ENCODE measurements at places on chromosomes 2 and 18.

- DNase-seq, result no peak
- H3K36me3 ChIP-seq, result no peaks in the 10 kb centered on the region
- H3K4me1 ChIP-seq, result peaks cover 3% of the 10 kb centered on the region
- no peak overlapping the region for H3K27ac ChIP-seq
- no peaks in the 10 kb centered on the region for H3K27me3 ChIP-seq
These were observed 219.3 kb downstream of the PIEZO2 start for GRCh38 chr18:10930076-10930475.

GRCh38 chr2:178163395-178163794 is 30.9 kb upstream of the OSBPL6 start:
- H3K27me3 ChIP-seq, result no peaks in the 10 kb centered on the region
- no peak for DNase-seq
- H3K4me1 ChIP-seq, result no peaks in the 10 kb centered on the region
- no peak overlapping the region for H3K27ac ChIP-seq
- no peaks in the 10 kb centered on the region for H3K36me3 ChIP-seq

DNA sequence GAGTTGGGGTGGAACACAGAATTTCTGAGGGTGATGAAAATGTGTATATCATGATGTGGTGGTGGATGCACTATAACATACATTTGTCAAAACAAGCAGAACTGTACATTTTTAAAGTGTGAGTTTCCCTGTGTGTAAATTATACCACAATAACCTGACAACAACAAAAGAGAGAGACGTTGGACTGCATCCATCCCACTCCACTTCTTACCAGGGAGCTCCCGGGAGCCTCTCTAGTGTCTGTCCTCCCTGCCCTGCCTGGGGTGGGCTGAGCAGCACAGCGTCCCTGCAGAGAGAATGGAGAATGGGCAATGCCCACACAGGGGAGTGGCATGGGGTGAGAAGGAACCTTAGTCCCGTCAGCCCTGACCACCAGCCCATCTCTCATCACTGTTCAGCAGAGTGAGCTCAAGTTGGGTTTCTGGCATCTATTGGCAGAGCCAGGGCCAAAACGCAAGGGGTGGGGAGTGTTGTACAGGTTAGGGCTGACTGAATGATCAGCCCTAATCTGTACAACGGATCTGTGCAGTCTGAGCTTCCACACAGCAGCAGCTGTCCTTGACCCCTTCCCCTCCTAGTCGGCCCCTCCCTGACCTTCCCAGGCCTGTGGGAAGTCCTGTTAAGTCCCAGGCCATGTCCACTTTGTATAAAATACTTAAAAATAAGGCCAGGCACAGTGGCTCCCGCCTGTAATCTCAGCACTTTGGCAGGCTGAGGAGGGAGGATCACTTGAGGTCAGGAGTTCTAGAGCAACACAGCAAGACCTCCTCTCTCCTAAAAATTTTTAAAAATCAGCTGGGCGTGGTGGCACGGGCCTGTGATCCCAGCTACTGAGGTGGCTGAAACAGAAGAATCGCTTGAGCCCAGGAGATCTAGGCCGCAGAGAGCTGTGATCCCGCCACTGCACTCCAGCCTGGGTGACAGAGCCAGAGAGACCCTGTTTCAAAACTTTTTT is 3.3 kb upstream of the PROC start:
- DNase-seq, result no peak
- H3K36me3 ChIP-seq, result no peaks in the 10 kb centered on the region
- peaks cover 71% of the 10 kb centered on the region for H3K4me1 ChIP-seq
- H3K4me3 ChIP-seq, result no peak overlapping the region

DNA sequence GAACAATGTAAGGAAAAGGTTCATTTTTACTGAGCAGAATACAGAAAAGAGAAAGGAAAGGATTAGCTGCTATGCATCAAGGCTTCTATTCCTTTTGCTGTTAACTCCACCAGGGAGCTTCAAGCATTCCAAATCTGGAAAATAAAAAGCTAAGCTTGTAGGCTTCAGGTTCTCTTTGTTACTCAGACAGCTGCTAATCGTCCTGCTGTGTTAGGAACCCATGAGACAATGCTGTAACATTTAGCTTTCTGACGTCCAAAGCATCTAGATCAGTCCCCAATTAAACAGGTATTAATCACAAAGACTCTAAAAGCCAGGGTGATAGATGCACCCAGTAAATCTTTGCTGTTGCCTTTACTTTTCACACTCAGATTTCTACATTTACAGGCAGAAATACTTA is 103.8 kb downstream of the EPHA4 start:
- H3K27me3 ChIP-seq, result no peaks in the 10 kb centered on the region
- H3K36me3 ChIP-seq, result no peaks in the 10 kb centered on the region
- no peak overlapping the region for H3K27ac ChIP-seq
- no peak overlapping the region for H3K4me3 ChIP-seq
- H3K4me1 ChIP-seq, result peaks cover 46% of the 10 kb centered on the region
- no peak for DNase-seq

DNA sequence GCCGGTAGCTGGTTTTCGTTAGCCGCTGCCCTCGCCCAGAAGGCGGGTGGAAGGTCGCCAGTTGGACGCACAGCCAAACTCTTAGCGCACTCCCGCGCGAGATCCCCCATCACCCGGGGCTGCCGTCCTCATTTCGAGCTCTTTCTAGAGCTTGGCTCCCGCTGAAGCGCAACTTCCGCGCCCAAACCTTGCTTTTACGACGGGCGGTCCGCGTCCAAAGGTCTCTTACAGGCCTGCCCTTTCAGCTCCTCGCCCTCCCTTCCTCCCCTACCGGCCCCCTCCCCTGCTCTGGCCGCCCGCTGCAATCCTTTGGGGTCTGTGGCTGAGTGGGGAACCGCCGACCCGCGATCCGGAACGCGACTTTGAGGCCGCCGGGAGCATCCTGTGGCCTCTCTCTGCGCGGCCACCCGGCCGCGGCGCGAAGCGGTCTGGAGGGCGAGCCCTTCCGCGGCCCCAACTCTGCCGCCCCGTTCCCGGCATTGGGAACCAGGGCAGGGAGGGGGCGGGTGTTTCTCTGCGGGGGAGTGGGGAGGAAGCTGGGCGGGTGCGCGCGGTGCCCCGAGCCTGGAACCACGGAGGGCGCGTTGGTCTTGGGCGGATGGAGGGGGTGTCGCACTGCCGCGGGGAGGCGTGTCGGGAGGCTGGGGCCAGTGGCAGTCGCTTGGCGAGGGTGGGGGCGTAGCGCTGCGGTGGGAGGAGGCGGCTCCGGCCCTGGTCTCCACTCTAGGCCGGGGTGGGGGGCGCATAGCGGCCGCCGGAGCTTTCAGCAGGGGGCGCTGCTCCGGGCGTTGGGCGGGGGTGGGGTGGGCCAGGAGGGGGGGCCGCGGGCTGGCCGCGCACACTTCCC is at the start of gene GDF7:
TSS of gene GDF7 (plus strand) at position 841 of the 847 bp plus-strand sequence. CDS start 96 bp downstream, outside the sequence.
- peak within 1 kb of the TSS; percentile 99 for H3K27ac ChIP-seq
- H3K27me3 ChIP-seq, result no peaks in the 10 kb centered on the region
- peaks cover 3% of the 10 kb centered on the region for H3K4me1 ChIP-seq
- no peak for DNase-seq
- H3K36me3 ChIP-seq, result peaks cover 10% of the 10 kb centered on the region
- H3K4me3 ChIP-seq, result peak within 1 kb of the TSS; percentile 88

DNA sequence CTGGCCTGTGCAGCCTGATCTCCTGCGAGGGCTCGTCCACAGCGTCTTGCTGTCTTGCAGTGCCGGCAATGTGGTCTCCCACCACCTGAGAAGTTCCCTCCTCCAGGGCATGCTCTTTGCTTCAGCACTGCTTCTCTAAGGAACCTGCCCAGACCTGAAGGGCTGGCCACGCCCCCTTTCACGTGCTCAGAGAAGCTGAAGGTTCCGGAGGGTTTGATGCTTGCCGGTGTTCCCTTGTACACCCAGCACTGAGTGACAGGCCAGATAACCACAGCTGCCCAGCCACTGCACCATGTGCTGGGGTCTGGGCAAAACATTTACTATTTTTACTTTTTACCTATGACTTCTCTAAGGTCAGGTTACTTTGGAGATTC is 1.7 kb upstream of the POLR2D start:
- no peaks in the 10 kb centered on the region for H3K27me3 ChIP-seq
- H3K36me3 ChIP-seq, result peaks cover 12% of the 10 kb centered on the region
- H3K27ac ChIP-seq, result no peak overlapping the region
- no peak overlapping the region for H3K4me3 ChIP-seq
- DNase-seq, result no peak
- H3K4me1 ChIP-seq, result peaks cover 16% of the 10 kb centered on the region

DNA sequence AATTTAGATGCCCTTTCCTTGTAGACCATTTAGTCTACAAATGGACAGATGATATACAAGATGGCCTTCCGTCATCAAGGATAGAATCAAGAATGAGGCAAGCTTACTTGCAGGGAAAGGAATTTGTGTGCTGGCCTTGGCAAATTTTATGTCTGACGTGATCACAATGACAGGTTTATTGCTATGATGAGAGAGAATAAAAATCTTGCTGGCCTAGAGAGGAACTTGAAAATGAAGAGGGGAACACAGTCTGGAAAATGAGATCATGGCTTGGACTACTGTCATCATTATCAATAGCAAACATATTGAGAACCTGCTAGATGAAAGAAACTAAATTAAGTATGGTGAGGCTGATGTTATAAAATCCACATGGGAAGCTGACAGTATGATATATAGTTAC is 66.0 kb downstream of the CSRNP3 start:
- H3K27ac ChIP-seq, result no peak overlapping the region
- H3K4me3 ChIP-seq, result no peak overlapping the region
- no peak for DNase-seq
- H3K27me3 ChIP-seq, result no peaks in the 10 kb centered on the region

DNA sequence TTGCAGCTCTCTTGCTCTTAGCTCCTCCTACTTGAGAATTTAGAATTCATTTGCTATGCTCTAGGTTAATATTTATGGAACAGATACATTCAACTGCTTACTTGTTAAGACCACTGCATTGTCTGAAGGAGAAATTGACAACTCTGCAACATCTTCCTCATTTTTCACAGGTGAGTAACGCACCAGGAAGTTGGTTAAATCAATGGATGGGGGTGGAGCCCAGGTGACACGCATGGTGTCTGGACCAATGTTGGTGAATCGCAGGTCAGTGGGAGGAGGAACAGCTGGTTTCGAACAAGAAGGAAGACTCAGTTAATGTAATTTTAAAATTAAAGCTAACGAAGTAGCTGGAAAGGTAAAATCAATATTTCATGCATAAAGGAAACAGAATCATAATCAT is 44.3 kb downstream of the FN1 start:
- H3K36me3 ChIP-seq, result peaks cover 86% of the 10 kb centered on the region
- no peaks in the 10 kb centered on the region for H3K4me1 ChIP-seq
- DNase-seq, result no peak
- no peaks in the 10 kb centered on the region for H3K27me3 ChIP-seq

- no peaks in the 10 kb centered on the region for H3K27me3 ChIP-seq
- H3K4me1 ChIP-seq, result no peaks in the 10 kb centered on the region
- no peak for DNase-seq
- no peak overlapping the region for H3K4me3 ChIP-seq
- H3K27ac ChIP-seq, result no peak overlapping the region
These were observed 74.1 kb upstream of the KLHL14 start for GRCh38 chr18:32846896-32847295.

DNA sequence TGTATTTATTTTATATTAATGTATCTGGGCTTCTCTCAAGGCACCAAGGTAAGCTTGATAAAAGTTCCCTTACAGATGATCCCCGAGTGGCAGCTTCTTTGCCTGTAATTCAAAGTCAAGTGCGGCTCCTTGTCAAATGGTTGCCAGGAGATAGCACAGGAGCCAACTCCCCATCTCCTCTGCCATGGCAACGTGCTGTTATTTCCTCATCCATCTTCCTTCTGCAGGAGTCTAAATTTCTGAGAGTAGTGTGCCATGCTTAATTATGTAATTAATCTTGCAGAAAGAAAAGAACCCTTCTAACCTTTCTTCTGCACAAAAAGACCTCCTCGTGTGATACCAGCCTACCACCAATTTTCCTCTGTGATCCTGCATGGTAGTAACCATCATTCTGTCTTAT is 46.2 kb upstream of the ACMSD start:
- H3K36me3 ChIP-seq, result no peaks in the 10 kb centered on the region
- no peaks in the 10 kb centered on the region for H3K27me3 ChIP-seq
- H3K4me1 ChIP-seq, result no peaks in the 10 kb centered on the region
- H3K27ac ChIP-seq, result no peak overlapping the region
- no peak for DNase-seq

- no peaks in the 10 kb centered on the region for H3K27me3 ChIP-seq
- H3K4me1 ChIP-seq, result no peaks in the 10 kb centered on the region
- peaks cover 35% of the 10 kb centered on the region for H3K36me3 ChIP-seq
- H3K4me3 ChIP-seq, result no peak overlapping the region
- DNase-seq, result no peak
These were observed 20.2 kb downstream of the USP37 start for GRCh38 chr2:218547978-218548377.

- no peaks in the 10 kb centered on the region for H3K4me1 ChIP-seq
- H3K36me3 ChIP-seq, result no peaks in the 10 kb centered on the region
- no peak overlapping the region for H3K27ac ChIP-seq
- no peaks in the 10 kb centered on the region for H3K27me3 ChIP-seq
- no peak for DNase-seq
These were observed 359.3 kb downstream of the KIAA1328 start for GRCh38 chr18:37188016-37188791.

DNA sequence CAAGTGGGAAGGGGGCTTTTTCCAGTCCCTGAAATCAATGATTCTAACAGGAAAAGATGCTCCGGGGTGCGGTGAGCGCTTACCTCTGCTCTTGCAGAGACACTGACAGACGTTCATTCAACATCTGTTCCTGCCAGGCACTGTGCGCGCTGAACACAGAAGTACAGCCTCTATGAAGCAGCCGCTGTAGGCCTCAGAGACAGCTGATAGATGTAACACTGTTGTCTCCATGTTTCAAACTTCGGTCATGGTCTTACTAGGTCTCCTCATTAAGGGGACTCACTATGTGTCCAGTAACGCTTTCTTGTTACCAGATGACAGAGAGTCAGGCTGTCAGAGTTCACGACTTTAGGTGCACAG is 649 bp upstream of the CLIP4 start:
- DNase-seq, result no peak
- peaks cover 13% of the 10 kb centered on the region for H3K4me1 ChIP-seq
- H3K36me3 ChIP-seq, result no peaks in the 10 kb centered on the region
- no peaks in the 10 kb centered on the region for H3K27me3 ChIP-seq
- peak overlapping the region; percentile 71 for H3K27ac ChIP-seq

GRCh38 chr2:77387324-77387723 is 134.9 kb downstream of the LRRTM4 start:
- H3K27ac ChIP-seq, result no peak overlapping the region
- no peaks in the 10 kb centered on the region for H3K4me1 ChIP-seq
- H3K27me3 ChIP-seq, result no peaks in the 10 kb centered on the region
- no peaks in the 10 kb centered on the region for H3K36me3 ChIP-seq
- DNase-seq, result no peak

GRCh38 chr18:51029378-51029693 is 677 bp upstream of the SMAD4 start:
- peaks cover 44% of the 10 kb centered on the region for H3K4me1 ChIP-seq
- no peak for DNase-seq
- no peaks in the 10 kb centered on the region for H3K36me3 ChIP-seq
- H3K27me3 ChIP-seq, result no peaks in the 10 kb centered on the region
- peak overlapping the region; percentile 83 for H3K4me3 ChIP-seq

DNA sequence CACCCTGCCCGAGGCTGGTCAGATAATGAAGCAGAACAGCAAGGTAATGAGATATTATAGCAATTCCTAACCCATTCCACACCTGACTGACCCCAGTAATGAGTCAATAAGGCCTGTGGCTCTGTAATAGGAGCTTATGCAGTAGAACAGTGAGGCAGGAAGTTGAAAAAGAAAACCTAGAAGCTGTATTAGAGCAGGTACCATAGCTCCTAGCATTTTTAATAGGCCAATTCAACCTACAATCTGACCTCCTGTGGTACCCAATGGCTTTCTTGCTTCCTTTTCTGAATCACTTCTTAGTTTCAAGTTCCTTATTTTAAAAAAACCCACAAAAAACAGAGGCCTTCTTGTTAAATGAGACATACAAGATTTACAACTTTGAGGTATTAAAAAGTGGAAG is 43.6 kb upstream of the MAP2 start:
- DNase-seq, result no peak
- no peaks in the 10 kb centered on the region for H3K36me3 ChIP-seq
- no peaks in the 10 kb centered on the region for H3K27me3 ChIP-seq
- H3K27ac ChIP-seq, result no peak overlapping the region
- no peaks in the 10 kb centered on the region for H3K4me1 ChIP-seq
- no peak overlapping the region for H3K4me3 ChIP-seq
